Heart left ventricle (tissue), 16 donors: ENCODE measurements at places on chromosomes 7 and 10. TPM values are rescaled to one million over a fixed set of nuclear protein-coding genes. Genes with fewer than 3 reads are reported as not detected.

DNA sequence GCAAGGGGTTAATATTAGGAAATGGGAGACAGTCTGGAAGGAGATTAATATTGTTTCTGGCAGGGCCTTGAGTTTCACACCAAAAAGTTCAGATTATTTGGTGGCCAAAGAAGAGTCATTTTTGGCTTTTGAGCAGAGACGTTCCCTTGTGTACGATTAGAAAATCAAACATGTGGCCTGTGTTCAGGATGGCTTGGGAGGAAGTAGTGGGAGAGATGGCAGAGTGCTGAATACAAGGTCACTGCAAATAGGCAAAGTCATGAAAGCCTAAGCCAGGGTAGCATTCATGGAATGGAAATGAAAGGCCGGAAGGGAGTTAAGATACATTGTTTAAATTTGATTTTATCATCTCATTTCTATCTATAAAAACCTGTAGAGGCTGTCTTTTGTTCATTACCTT lies 9.5 kb upstream of the GGCT start:
- DNase-seq: no peak

- no peak for DNase-seq
Observed at GRCh38 chr7:31688996-31689395, 2.0 kb downstream of the PPP1R17 start.

DNA sequence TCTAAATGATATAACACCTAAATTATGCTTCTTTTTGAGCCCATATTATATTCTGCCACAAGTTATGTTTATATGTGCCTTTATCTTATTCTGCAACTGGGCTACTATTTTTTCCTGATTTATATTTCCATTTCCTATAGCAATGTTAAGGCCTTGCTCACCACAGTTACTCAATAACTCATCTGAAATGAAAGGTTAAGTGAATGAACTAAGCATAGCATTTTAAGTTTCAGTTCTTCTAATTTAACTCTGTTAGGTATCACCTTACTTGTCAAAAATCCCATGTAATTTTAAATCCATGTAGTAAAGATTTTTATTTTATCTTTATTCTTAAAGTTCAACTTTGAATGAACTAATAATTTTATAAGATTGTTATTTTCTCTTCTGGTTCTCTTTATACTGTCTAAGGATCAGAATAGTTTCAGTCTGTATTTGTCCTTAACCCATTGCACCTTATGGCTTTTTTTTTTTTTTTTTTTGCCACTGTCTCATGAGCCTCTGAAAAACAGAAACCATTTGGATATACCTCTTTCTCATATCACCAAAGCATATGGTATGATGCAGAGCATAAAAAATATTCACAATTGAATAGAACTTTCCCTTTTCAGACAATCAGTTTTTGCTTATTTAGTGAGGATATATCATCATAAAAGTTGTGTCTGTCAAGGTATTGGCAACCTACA lies 301.8 kb upstream of the ZWINT start:
- DNase-seq: no peak

GRCh38 chr7:157690058-157690832 lies 353.4 kb downstream of the DNAJB6 start:
- DNase-seq: no peak

GRCh38 chr10:91050371-91051034 lies 129.6 kb upstream of the ANKRD1 start:
- DNase-seq: no peak

- no peak for DNase-seq
Observed at GRCh38 chr10:117669122-117669521, 126.6 kb downstream of the EMX2 start.

- no peak for DNase-seq
Observed at GRCh38 chr10:70604106-70604505, 1.6 kb upstream of the PRF1 start.

GRCh38 chr10:20956843-20957242 lies 59.7 kb upstream of the NEBL start:
- DNase-seq: no peak

- no peak for DNase-seq
Observed at GRCh38 chr10:44384601-44385025, 284 bp downstream of the CXCL12 start.

GRCh38 chr7:146645383-146645976 lies 528.9 kb downstream of the CNTNAP2 start:
- no peak for DNase-seq

DNA sequence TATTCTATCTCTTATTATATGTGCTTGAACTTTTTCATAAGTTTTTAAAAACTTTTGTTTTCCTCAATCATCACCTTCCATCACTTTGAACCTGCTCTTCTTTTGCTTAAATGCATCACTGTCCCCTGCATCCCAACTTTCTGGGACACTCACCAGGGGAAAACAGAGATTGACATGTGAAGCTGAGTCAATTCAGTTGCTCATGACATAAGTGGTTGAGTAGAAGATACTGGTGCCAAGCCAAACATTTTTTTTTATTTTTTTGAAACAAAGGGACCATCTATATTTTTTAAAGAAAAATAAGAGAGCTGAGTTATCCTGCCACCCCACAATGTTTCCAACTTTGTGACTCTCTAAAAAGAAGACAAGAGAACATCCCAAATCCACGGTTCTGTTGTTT lies 61.8 kb upstream of the AHR start:
- DNase-seq: no peak

DNA sequence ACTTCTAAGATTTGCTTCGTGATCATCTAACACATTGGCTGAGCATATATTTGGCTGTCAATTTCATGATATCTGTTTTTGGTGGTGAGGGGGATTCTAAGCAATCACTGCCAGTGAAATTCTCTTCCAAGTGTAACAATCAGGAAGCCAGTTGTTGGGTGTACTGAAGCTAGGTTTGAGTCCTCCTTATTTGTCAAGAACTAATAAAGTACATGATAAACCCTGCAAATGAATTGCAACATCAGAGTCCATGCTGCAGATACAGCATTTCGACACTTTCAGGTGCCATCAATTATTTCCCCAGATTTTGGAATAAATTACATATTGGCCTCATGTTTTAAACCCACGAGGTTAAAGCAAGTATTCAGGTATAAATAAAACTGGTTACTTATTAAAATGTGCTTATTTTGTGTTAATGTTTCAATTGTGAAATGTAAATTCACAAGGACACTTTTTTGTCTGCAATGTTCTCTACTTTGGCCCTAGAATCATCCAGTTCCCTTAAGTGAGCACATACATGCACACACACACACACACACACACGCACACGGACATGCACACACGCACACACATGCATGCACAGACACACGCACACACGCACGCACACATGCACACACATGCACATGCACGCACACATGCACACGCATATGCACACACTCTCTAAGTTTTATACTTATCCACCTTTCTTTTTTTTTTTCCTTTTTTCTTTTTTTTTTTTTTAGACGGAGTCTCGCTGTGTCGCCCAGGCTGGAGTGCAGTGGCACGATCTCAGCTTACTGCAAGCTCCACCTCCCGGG lies 510.2 kb upstream of the KLF6 start:
- DNase-seq: no peak

- no peak for DNase-seq
Observed at GRCh38 chr10:86197166-86197790, 169.3 kb downstream of the GRID1 start.

DNA sequence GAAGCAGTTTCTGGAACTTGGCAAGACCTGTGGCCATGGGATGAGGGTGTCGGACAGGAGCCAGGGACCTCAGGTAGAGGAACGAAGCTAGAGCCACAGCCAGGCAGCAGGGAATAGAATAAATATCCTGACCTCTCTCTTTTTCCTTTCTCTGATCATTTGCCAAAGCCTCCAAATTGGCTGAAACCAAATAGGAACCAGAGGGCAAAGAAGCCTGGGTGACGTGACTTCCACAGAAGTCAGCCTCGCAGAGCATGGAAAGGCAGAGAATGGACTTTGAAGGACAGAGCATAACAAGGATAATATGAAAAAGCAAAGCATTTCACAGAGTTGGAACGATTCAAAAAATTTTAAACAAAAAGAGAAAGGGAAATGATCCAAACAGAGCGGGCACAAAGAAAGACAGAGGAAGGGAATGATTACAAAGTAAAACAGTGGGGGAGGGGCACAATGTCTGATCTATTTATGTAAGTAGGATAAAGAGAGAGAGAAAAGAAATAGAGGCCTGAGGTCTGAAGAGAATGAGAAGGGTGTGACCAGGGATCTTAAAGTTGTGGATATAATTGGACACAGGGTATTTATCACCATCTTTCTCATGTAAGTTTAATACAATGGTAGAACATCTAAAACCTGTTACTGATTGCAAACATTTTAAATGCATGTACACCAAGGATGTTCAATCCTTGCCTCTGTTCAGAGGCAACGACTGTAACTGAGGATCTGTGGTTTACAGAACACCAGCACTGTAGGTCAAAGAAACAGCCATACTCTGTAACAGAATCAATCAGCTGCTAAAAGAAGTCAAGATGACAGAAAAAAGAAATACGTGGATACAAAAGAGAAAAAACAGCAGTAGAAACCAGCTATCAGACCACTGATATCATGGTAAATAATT lies 4.5 kb upstream of the ZEB1 start:
- DNase-seq: no peak

GRCh38 chr10:16521311-16522016 lies at the start of gene C1QL3:
Gene C1QL3 (minus strand): TSS chr10:16521879. CDS start chr10:16521065, 814 bp downstream.
- DNase-seq: no peak

- DNase-seq: no peak
Observed at GRCh38 chr10:89114846-89115625, 92.1 kb downstream of the CH25H start.

DNA sequence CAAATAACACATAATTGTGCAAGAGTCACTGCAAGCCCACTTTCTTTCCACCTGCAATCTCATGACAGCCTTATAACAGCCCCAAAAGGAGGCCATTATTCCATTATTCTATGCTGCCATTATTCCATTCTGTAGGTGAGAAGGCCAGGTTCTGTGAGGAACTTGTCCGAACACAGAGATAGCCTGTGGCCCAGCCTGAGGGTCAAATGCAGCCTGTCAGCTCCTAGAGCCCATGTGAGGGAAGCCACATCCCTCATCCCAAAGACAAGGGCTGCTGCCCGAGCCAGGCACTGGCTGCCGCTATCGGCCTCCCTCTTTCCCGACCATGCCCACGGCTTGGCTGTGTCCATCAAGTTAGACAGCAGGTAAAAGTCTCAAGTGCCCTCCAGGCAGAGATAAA lies 24.1 kb upstream of the C10orf71 start:
- DNase-seq: no peak

DNA sequence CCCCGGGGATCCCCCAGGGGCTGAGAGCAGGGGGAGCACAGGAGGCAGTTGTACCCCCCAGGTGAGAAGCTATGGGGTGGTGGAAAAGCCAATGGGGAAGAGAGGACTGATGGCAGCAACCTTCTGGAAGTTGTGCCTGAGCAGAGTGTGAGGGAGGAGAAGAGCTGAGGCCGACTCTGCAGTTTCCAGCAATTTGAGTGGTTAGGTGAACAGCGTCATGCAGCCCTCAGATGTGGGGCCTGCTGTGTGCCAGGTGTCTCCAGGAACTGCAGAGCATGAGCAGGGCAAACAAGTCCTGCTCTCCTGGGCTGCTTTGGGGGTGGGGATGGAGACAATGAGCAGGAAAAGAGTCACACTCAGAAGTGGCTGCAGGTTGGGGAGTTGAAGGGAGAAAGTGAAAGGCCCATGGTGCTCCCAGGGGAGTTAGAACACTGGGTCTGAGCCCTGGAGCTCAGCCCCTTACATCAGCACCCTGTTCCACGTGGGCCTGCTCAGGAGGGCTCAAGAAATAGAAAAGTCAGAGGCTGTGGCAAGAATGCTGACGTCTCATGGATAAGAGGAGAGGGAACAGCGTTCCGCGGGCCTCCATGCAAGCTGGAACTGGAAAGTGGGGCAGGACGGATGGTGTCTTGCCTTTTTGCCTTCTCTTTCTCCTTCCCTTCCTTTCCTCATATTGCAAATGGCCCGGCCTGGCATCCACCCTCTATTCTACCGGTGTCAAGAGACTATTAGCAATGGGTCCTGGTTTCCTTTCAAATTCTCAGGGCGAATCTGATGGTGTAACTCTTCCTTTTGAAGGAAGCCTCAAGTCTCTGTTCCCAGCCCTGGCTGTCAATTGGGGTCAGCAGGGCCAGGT lies 4.0 kb upstream of the AFAP1L2 start:
- no peak for DNase-seq

DNA sequence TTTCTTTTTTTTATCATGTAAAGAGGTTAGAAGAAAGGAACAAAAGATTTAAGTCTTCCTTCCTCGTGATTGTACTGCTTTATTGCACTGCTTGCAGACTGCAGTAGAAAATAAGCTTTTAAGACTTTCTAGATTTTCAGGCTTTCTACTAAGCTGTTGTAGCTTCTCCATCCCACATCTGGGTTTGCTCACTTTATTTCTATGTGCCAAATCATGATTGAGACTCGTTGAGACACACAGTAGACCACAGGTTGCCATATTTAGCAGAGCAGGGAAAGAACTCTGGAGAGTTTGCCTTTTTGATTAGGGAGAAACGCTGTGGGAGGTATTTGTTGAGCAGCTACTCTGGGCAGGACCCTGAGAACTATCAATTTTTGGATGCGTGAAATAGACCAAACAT lies 89.2 kb upstream of the BTBD16 start:
- no peak for DNase-seq

- DNase-seq: no peak
Observed at GRCh38 chr7:131046246-131046645, 281.4 kb upstream of the MKLN1 start.

DNA sequence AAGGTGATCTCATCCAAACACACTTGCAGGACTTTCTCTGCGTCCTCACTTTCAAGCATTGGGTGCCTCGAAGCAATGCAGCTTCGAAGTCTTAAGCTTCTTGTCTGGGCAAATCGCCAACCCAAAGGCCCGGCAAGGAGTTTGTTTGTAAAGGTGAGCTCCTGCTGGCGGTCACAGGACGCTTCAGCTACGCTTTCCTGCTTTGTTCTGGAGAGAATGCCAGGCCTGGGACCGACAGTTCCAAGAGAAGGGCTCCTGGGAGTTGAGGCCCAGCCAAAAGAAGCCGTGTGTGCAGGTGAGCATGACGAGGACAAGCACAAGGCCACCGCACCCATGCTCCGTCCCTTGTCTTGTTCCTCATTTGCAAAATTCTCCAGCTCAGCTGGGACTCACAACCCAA lies 106.6 kb upstream of the DOCK1 start:
- DNase-seq: no peak

The NMT2 gene
- total RNA-seq: 11.6 TPM

The DMBT1 gene
- not detected for total RNA-seq

The C7orf33 gene
- total RNA-seq: not detected

The NCAPG2 gene
- 4.1 TPM for total RNA-seq

The EIF5AL1 gene
- not detected for total RNA-seq
